ENCODE measurements at places on chromosomes 6 and 20.

GRCh38 chr6:89986650-89987074 lies 92.4 kb downstream of the GJA10 start:
- no peak for DNase-seq

- no peak for DNase-seq
These were observed 110.5 kb upstream of the SUPT3H start for GRCh38 chr6:45488269-45488668.

- DNase-seq: no peak
These were observed 71.2 kb downstream of the SAMD5 start for GRCh38 chr6:147579667-147580066.

- no peak for DNase-seq
These were observed 431.8 kb upstream of the NOX3 start for GRCh38 chr6:155887421-155887820.

GRCh38 chr6:54617730-54618129 lies 228.8 kb upstream of the FAM83B start:
- DNase-seq: no peak

- no peak for DNase-seq
These were observed 5.5 kb upstream of the MTG2 start for GRCh38 chr20:62177307-62177706.

GRCh38 chr6:14079971-14080370 lies 37.6 kb upstream of the CD83 start:
- no peak for DNase-seq

DNA sequence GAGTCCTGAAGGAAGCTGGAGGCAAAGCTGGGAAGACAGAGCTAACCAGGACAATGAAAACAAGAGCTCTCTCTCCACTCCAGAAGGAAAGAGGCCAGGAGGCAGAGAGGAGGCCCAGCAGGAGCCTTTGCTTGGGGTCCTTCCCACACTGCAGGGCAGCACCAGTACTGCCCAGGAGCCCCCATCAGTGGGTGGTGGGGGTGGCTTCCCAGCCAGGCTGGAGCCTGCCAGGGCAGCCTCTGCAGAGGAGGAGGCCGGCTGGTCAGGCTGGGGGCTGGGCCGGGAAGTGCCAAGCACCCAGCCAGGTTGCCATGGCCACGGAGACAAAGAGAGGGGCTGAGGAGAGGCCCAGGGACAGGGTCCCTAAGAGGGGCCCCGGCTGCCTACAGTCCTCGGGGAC lies 33.4 kb downstream of the PREX1 start:
- DNase-seq: no peak

GRCh38 chr6:48916607-48917006 lies 546.4 kb downstream of the MMUT start:
- no peak for DNase-seq

DNA sequence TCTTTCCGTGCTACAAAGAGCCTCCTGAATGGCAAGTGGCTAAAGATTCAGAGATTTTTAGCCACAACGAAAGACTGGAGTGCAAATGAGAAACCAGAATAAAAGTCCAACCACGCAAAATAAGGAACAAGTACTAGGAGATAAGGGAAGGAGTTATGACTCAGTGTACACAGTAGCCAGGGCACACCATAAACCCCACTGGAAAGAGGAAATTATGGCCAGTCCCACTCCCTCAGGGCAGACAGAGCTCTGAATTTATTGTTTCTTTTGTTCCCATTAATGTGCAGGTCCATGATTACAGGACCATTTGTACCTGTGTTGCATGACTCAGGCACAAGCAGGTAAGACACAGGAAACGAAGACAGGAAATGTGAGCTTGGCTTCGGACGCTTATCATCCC lies 150.3 kb upstream of the PREP start:
- no peak for DNase-seq

DNA sequence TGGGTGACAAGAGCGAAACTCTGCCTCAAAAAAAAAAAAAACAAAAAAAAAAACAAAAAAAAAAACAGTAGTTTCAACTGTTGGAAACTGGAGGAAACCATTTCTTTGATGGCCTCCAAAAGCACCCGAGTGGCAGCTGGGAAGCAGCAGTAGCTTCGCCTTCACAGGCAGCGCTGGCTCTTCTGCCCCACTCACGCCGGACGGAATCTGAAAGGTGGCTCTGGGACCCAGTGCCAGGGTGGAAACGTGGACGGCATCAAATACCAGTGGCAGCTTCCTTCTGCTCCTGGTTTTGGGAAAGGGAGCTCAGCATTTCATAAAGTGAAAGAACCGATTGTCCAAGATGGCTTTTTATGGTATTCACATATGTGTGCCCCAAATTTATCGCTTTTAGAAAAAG lies 159.4 kb downstream of the SMOC2 start:
- DNase-seq: no peak

DNA sequence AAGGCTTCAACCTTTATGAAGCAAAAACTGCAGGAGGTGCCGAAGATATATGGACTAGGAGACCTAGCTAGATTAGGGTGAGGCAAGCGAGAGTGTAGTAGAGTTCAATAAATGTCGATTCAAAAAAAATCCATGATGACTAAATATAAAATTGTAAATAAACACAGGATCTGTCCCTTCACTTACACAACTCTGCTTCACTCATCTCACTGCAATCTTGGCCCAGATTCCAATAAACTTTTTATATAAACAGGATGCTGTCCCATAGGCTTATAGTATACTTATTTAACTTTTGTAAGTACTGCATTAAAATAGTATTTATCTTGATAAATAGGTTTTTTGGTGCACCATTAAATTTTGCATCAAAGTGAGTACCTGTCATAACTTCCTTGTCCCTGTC lies 648.4 kb upstream of the NRSN1 start:
- DNase-seq: no peak

DNA sequence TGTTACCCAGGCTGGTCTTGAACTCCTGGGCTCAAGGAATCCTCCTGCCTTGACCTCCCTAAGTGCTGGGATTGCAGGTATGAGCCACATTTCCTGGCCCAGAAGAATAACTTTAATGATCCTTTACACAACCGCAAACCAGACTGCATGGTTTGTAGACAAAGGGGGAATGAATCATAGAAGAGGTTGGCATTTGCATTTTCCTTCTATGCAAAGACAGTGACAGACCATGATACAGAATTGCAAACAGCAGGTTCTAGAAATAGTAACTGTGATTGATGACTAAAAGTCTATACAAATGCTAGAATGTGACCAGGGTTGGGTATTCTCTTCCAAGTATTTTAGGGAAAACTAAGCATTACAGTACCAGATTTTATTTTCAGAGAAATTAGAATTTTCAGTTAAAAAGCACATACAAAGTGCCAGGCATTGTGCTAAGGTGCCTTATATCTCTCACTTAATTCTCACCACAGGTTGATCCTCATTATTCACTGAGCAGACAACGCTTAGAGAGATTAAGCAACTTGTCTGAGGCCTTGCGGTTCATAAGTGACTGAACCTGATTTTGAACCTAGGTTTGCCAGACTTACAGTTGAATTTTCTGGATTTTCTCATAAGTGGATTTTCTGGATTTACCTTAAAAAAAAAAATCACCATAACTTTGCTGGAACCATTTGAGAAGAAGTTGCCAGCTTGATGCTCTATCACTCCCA lies 146.6 kb downstream of the ZFAND3 start:
- no peak for DNase-seq

- peak; percentile 12 for DNase-seq
These were observed 193.1 kb upstream of the SHLD1 start for GRCh38 chr20:5557123-5557522.

DNA sequence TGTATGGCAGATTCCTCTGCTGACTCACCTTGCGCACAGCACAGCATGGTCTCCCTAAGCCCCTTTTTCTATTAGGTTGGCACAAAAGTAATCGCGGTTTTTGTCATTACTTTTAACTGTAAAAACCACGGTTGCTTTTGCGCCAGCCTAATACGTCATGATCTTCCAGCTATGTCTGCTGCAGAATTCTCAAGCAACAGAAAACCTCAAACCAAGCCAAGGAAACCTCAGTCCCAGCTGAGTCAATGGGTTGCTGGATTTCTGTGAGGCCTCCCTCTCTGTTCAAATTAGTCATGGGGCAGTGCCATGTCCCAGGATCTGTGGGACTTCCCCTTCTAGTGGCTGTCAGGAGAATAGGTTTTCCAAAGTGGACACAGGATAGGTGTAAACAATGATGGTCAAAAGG lies 15.7 kb upstream of the ENPP1 start:
- DNase-seq: no peak

DNA sequence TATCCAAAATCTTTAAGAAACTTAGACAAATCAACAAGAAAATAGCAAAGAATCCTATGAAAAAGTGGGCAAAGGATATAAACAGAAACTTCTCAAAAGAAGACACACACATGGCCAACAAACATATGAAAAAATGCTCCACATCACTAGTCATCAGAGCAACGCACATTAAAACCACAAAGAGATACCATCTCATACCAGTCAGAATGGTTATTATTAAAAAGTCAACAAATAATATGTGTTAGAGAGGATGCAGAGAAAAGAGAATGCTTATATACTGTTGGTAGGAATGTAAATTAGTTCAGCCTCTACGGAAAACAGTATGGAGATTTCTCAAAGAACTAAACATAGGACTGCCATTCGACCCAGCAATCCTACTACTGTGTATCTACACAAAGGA lies 212.0 kb upstream of the DTNBP1 start:
- no peak for DNase-seq

DNA sequence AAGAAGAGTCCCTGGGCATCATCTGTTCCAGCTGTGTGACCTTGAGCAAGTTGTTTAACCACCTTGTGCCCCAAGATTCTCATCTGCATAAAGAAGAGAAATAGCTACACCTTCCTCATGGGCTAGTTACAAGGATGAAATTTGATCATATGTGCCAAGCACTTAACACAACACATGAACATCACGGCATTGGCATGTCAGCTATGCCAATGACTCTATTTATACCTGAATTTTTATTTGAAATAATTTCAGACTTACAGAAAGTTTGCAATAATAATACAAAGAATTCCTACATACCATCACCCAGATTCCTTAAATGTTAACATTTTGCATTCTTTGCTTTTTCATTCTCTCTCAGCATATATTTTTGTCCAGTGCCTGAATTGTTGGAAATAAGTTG lies 21.0 kb upstream of the TCF15 start:
- DNase-seq: no peak

DNA sequence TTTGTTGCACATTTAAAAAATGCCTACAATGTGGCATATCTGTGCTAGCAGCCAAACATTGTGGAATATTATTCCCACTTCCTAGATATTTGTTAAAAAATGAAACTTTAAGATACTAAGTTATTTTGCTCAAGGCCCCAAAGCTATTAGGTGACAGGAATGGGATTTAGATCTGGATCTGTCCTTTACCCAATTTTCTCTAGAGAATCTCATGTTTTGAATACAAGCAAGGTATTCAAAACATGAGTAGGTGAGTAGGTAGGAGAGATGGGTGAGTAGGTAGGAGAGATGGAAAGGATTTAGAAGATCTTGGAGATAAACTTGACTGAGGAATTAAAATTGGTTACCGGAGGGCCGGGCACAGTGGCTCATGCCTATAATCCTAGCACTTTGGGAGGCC lies 61.2 kb upstream of the AKIRIN2 start:
- DNase-seq: no peak

GRCh38 chr20:34374209-34374760 lies 11.2 kb downstream of the ITCH start:
- DNase-seq: no peak

DNA sequence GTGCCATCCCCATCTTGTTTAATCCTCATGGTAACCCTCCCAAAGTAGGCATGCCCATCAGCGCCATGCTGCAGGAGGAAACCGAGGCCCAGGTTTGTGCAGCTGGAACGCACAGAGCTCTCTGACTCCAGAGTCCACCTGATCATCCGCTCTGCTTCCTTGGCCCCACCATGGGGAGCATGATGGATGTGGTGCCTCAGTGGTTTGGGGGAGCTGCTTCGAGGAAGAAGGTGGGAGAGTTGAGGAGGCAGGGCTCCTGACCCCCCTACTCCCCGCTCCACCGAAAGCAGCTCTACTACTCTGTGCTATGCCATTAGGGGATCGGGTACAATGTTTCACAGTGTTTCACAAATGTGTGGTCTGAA lies 52.2 kb downstream of the TGM2 start:
- no peak for DNase-seq

DNA sequence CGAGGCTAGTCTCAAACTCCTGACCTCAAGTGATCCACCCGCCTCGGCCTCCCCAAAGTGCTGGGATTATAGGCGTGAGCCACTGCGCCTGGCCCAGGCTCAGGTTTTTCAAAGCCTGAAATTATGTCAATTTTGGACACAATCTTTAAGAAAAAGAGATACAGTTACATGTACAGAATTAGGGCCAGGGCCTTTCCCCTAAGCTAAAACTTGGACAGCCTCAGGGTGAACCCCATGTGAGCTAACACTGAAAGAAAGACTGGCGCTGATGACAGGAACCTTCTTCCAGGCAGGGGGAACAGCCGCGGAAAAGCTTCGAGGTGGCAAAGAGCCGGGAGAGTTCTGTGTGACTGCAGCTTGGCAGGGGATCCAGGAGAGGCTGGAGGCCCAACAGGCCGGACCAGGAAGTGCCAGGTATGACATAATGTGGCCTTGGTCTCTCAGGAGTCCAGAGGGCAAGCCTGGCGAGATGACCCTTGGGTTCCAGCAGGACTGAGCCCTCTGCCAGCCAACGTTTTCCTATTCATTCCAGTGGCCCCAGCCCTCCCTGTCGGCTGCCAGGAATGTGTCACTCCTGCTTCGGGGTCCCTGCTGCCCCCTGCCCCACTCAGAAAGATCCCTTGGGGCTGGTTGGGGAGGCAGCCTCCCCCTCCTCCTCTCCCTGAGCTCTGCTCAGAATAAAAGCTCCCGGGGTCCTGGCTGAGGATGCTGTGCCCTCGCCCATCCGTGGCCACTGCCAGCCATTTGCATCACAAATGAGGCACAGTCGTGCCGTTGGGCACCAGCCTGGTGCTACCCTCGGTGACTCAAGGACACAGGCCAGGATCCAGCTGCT lies 37.3 kb downstream of the RBM38 start:
- no peak for DNase-seq

DNA sequence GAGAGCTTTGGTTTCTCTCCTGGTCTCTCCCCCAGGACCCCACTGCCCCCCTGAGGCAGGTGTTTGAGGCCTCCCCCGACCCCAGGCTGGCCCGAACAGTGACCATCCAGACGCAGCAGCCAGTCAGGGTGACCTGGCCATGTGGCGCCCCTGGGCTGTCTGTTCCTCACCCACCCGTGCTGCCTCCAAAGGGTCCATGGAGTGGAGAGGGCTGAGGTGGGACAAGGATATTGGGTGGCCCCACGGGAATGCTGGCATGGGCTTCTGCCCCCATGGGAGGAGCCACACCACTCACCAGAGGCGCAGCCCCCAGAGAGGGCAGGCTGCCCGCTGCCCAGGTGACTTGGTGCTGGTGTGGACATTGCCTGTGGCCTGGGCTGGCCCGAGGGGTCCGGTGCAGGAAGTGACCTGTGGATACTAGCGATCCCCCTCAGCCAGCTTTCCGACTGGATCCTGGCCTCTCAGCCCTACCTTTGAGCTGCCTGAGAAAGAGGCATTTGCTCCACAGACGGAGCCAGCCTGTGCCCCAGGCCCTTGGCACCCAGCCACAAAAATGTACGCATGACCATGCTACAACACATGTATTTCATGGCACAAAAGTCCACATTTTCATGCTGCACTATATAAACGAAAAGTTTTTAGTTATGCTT lies 50.8 kb downstream of the BCAS4 start:
- no peak for DNase-seq

- no peak for DNase-seq
These were observed 8.8 kb downstream of the SYNJ2 start for GRCh38 chr6:157990321-157991066.
